ENCODE measurements at places on chromosomes 3 and 15.
A peak's percentile ranks its signal among the peaks of the same experiment; 100 is the strongest.

DNA sequence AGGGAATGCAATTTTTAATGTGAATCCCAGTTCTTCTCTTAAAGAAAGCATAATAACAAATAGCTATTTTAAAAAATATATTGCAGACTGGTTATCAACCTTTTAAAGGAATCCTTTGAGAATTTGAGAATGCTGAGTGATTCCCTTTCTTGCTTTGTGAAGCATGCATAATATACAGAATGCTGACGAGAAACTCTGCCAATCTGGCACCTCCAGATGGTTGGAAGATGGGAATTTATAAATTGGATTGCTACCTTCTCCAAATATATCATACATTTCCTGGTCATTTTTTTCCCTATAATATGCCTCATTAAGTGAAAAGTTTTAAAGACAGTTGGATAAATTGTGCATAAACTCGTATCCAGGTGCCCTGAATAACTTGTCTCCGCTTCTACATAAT, 333.9 kb upstream of the ARPP21 start:
- DNase-seq: no peak

DNA sequence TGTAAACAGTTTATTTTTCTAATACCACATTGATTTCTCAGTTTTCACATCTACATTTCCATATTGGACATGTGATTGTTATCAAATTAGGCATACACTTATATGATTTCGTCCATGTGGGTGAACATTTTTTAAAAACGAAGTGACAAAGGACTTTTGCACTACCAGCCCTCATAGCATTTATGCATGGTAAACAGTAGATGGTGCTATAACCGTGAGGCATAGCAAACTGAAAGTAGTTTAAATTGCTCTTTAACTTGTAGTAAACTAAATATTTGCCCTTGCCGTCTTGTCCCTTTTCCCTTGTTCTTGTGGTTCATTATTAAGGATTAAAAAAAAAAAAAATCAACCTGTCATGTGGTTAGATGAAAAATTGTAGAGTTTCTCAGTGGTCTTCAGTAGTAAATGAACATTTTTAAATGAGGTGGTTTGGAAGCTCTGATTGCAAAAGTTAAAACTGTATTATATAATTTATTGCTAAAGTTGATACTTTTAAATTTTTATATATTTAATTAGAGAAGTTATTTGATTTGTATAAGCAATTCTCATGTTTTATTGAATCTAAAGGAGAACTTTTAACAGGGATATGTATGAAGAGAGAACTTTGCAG, 24.0 kb downstream of the STX19 start:
- DNase-seq: peak; percentile 29

- peak; percentile 41 for DNase-seq
These were observed 157.7 kb upstream of the FAM3D start for GRCh38 chr3:58824285-58824684.

DNA sequence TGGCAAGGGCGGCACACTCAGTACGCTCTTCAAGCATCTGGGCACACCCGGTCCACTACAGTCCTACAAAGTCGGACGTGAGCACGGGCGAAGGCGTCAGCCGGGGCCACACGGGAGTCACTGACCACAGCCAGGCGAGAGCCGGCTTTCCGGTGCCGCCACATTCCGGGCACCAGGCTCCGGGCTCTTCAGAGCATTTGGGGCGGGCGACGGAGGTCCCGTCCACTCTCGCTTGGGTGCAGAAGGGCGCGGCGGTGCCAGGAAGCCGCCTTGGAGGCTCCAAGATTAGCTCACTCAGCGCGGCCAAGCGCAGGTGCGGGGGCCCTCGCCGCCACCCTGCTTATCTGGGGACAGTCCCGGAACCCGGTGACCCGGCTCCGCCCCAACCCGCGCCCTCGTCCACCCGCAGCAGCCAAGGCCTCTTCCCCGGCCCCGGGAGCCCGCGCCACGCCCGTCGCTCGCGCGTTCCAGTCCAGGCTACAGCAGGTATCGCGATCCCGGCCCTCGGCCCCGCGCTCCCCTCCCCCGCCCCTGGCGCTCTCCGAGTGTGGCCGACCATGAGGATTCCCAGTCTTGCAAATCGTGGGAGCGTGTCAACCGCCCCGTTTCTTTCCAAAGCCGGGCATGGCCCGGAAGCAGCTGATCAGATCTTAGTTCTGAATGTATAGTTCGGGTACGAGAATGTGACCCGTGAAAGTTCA, at the start of gene ADPRH:
ADPRH (plus strand) TSS at position 127 of the 701 bp plus-strand sequence. CDS start 2,678 bp downstream, outside the sequence.
- no peak for DNase-seq

- peak; percentile 38 for DNase-seq
These were observed 620 bp downstream of the ABHD5 start for GRCh38 chr3:43691120-43691995.

- no peak for DNase-seq
These were observed 284.1 kb upstream of the STT3B start for GRCh38 chr3:31248563-31248992.

- DNase-seq: no peak
These were observed 337.8 kb downstream of the LRRC3B start for GRCh38 chr3:26960382-26960781.

- no peak for DNase-seq
These were observed 325.0 kb downstream of the CGGBP1 start for GRCh38 chr3:87733671-87734367.

DNA sequence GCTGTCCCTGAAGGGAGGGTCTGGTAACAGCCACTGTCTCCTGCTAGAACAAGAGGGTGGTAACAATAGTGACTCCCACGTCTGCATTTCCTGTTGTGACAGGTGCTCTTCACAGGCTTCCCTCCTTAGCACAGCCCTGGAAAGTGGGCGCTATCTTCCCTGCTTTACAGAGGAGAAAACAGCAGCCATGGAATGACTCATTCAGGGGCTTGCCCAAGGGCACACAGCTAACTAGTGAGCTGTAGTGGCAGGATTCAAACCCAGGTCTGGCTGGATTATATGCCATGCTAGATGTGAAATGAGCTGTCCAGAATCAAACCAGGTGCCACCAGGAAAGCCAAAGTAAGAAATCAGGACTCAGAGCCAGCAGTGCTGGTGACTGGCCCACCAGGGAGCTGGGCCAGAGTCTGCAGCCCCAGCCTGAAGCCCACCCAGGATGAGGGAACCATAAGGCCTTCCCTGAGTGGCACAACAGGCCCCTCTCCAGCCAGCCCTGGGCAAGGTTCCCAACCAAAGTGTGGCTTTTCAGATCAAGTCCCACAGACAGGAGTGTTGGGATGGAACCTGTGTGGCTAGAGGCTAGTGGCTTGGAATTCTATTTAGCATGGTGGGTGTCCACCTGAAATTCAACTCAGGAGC, 102.4 kb downstream of the ETFA start:
- no peak for DNase-seq

DNA sequence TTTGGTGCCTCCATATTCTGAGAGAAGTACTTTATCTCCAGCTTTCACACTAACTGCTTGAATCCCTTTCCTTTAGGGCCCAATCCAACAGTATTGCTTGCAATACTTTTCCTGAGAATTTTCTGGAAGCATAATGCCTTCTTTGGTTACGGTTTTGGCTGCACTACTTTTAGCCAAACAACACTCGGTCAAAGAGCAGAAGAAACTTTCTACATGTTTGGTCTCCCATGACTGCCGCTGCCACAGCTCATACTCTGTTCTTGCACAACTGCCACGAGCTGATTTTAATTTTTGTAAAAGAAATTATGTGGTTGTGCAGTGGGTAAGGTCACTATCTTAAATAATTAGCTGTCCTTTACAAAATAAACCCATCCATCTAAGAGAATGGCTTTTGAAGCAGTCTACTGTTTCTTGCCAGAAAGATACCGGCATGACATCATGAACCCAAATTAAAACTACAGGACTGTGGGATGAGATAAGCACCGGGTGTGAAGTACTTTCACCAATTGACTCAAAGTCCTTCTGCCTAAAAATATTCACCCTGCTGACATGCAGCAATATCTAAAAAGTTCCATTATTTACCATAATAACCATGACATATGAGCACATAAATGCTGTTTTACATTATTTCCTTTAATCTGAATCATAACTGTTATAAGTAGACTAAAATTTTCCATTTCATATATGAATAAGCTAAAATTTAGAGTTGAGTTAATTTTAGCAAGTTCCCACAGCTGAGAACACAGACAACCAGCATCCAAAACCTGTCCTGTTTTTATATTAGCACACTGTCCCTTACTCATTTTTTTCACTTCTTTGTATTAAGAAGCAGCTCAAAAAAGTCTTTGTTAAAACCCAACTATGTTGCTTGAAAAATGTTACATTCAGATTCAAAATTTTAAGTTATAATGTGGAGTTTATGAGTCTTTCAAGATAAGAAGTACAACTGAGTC, 1154.3 kb downstream of the EPHA3 start:
- no peak for DNase-seq

GRCh38 chr15:61216519-61216918, 12.6 kb downstream of the RORA start:
- no peak for DNase-seq

GRCh38 chr3:46987743-46988401, 8.4 kb downstream of the NBEAL2 start:
- no peak for DNase-seq

GRCh38 chr3:72818092-72818773, 30.0 kb downstream of the SHQ1 start:
- peak; percentile 50 for DNase-seq

DNA sequence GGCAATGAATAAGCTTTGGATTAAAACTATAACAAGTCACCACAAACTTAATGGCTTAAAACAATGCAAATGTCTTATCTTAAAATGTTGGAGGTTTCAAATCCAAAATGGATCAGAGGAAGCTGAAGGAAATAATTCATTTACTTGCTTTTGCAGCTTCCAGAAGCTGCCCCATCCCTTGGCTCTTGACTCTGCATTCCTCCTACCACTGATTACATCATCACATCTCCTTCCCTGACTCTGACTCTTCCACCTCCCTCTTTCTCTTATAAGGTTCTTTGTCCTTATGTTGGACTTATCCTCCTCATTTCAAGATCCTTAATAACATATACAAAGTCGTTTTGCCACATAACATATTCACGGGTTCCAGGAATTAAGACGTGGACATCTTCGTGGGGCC, 982.8 kb upstream of the ROBO1 start:
- no peak for DNase-seq

DNA sequence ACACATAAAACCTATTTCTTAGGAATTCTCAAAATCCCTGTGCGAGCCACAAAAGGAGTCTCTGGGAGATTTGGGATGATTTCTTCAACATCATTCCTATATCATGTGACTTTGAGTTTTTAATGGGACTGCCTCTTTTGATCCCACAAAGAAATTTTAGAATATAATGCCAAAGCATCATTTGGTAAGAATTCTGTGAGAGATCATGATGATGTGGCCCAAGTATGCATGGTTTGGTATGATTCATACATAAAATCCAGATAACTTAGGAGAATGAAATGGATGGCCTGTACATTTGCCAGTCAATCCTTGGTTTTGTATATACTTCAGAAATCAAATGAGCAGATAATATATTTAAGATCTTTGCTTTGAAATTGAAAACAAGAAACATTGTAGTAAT, 61.3 kb downstream of the UBE2E2 start:
- DNase-seq: no peak

- DNase-seq: no peak
These were observed 53.1 kb downstream of the PAK2 start for GRCh38 chr3:196792771-196793170.

- no peak for DNase-seq
These were observed 14.5 kb downstream of the SLC6A20 start for GRCh38 chr3:45781841-45782240.

DNA sequence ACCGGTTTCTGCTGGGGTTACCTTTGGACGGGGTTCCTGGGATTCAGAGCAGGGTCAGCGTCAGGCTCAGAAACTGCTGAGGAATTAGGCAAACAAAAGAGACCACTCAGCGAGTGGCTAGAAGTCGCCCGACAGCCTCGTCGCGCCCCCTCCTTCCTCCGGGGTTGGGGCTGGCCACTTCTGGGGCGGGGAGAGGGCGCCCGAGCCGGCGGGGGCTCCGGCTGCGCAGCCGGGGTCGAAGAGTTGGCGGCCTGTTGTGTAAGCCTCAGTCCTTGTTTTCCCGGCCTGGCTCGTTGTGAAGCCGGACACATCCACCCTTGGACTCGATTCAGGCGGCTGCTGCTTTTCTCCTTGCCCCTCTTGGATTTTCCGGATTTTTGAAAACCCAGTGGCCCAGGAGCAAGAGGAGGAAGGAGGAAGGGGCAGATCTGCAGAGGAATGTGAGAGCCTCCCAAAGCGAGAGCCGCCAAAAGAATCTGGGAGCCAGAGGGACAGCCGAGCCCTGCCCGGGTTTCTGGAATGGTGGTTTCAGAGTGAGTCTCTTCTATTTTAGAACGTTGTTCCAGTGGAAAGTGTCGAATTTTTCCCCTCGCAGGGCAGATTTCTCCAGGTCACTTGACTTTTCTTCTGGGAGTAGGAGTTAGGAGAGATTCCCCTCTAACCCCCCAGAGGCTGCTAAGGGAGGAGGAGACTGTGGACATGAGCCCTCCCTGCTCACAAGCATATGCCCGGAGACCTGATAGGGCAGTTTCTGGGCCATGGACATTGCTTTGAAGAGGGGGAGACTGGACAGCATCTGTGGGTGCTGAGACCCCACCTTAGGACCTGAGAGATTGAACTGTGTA, 666 bp downstream of the SNX33 start:
- no peak for DNase-seq

DNA sequence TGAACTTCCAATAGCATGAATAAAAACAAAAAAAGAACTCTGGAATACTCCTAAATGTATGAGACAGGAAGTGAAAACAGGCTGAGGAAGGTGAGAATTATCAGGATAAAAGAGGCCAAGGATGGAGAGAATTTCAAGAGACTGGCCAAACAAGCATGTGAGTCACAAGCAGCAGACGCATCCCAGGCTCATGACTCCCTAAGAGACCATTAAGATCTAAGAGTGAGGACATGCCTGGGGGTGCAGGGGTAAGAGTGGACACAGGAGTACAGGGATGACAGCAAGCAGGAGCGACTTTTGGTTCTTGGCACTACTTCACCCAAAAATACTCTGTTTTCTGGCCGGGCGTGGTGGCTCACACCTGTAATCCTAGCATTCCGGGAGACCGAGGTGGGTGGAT, 7.1 kb downstream of the SCAMP2 start:
- no peak for DNase-seq
